ENCODE measurements at places on chromosomes 3 and 15. TPM values are rescaled to one million over a fixed set of nuclear protein-coding genes. Genes with fewer than 3 reads are reported as not detected.

MFGE8 gene
- 14.0 TPM for polyA plus RNA-seq

CPNE9 gene
- polyA plus RNA-seq, result not detected

OIP5 gene
- 5.0 TPM for polyA plus RNA-seq

DNA sequence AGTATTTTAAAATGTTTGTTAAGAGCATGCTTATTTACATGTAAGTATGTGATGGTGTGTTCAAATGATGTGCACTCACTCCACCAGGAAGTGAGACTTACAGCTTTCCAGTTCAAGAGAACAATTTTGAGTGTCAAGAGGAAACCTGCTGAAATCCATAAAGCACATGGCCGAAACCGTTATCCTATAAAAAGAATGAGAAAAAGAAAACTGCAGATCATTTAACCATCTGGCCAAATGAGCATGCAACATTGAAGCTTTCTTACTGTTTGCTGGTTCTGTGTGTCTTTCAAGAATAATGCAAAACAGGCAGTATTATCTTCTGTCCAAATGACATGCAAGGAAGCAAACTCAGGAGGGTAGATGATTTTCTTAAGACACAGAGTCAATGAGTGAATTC is 26.3 kb downstream of the GABRR3 start:
- H3K4me1 ChIP-seq, result no peaks in the 10 kb centered on the region
- no peak for DNase-seq
- no peak overlapping the region for H3K27ac ChIP-seq
- no peaks in the 10 kb centered on the region for H3K36me3 ChIP-seq
- peaks cover 3% of the 10 kb centered on the region for H3K27me3 ChIP-seq

GRCh38 chr3:50805321-50805720 is 130.6 kb downstream of the DOCK3 start:
- H3K4me3 ChIP-seq, result no peak overlapping the region
- no peaks in the 10 kb centered on the region for H3K27me3 ChIP-seq
- no peak for DNase-seq
- H3K36me3 ChIP-seq, result no peaks in the 10 kb centered on the region
- no peak overlapping the region for H3K27ac ChIP-seq
- no peaks in the 10 kb centered on the region for H3K4me1 ChIP-seq

- H3K4me3 ChIP-seq, result no peak overlapping the region
- H3K27me3 ChIP-seq, result peaks cover 4% of the 10 kb centered on the region
- no peak for DNase-seq
- no peak overlapping the region for H3K27ac ChIP-seq
Observed at GRCh38 chr3:131393868-131394267, 12.3 kb downstream of the NUDT16 start.

- H3K27ac ChIP-seq, result no peak overlapping the region
- peaks cover 43% of the 10 kb centered on the region for H3K36me3 ChIP-seq
- H3K4me3 ChIP-seq, result no peak overlapping the region
- H3K27me3 ChIP-seq, result no peaks in the 10 kb centered on the region
- DNase-seq, result no peak
Observed at GRCh38 chr15:72733941-72734738, 48.1 kb downstream of the BBS4 start.

DNA sequence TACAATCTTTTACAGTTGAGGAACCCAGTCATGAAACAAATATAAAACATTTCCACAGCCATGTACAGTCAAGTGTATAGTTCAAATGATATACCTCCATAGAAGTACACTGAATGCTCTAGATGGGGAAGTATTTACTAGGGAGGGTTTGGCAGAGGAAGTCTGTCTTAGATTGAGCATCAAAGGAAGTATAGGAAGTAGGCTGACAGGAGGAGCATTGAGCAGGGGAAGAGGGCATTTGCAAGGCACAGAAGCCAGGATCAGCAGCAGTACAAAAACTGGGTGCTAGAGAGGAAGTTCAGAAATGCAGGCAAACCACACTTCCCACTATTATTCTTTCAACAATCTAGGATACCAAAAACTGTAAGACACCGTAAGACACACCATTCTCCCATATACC is 122.6 kb downstream of the ANO10 start:
- H3K4me1 ChIP-seq, result peaks cover 18% of the 10 kb centered on the region
- H3K27me3 ChIP-seq, result no peaks in the 10 kb centered on the region
- no peaks in the 10 kb centered on the region for H3K36me3 ChIP-seq
- H3K27ac ChIP-seq, result no peak overlapping the region

GRCh38 chr3:46924921-46925584 is 47.5 kb downstream of the PTH1R start:
- no peak for DNase-seq
- peaks cover 25% of the 10 kb centered on the region for H3K4me1 ChIP-seq
- no peak overlapping the region for H3K4me3 ChIP-seq
- no peaks in the 10 kb centered on the region for H3K27me3 ChIP-seq
- no peak overlapping the region for H3K27ac ChIP-seq

GRCh38 chr3:10379961-10380360 is 59.0 kb upstream of the SEC13 start:
- no peak overlapping the region for H3K4me3 ChIP-seq
- no peak for DNase-seq
- no peaks in the 10 kb centered on the region for H3K36me3 ChIP-seq

- H3K36me3 ChIP-seq, result no peaks in the 10 kb centered on the region
- no peak overlapping the region for H3K4me3 ChIP-seq
- no peaks in the 10 kb centered on the region for H3K27me3 ChIP-seq
- no peak for DNase-seq
- no peak overlapping the region for H3K27ac ChIP-seq
Observed at GRCh38 chr3:188421836-188422540, 268.0 kb downstream of the LPP start.

GRCh38 chr3:20458994-20459716 is 273.1 kb upstream of the SGO1 start:
- H3K27ac ChIP-seq, result no peak overlapping the region
- no peak for DNase-seq
- no peaks in the 10 kb centered on the region for H3K27me3 ChIP-seq
- no peaks in the 10 kb centered on the region for H3K4me1 ChIP-seq

GRCh38 chr3:112498914-112499711 is at the start of gene BTLA:
BTLA (minus strand) TSS chr3:112499472; CDS start chr3:112499358, 114 bp downstream.
- peaks cover 2% of the 10 kb centered on the region for H3K27me3 ChIP-seq
- DNase-seq, result peak; percentile 29
- H3K4me3 ChIP-seq, result peak within 1 kb of the TSS; percentile 87
- H3K36me3 ChIP-seq, result no peaks in the 10 kb centered on the region

GRCh38 chr15:100220058-100220768 is 121.6 kb downstream of the ADAMTS17 start:
- no peaks in the 10 kb centered on the region for H3K4me1 ChIP-seq
- H3K4me3 ChIP-seq, result no peak overlapping the region

- no peaks in the 10 kb centered on the region for H3K4me1 ChIP-seq
- H3K4me3 ChIP-seq, result no peak overlapping the region
- no peak for DNase-seq
- no peaks in the 10 kb centered on the region for H3K36me3 ChIP-seq
- H3K27ac ChIP-seq, result no peak overlapping the region
Observed at GRCh38 chr3:60696428-60697125, 554.7 kb downstream of the FHIT start.

- no peaks in the 10 kb centered on the region for H3K4me1 ChIP-seq
- H3K27ac ChIP-seq, result no peak overlapping the region
- no peak for DNase-seq
- H3K27me3 ChIP-seq, result no peaks in the 10 kb centered on the region
- no peak overlapping the region for H3K4me3 ChIP-seq
- H3K36me3 ChIP-seq, result peaks cover 30% of the 10 kb centered on the region
Observed at GRCh38 chr3:149016242-149016641, 24.9 kb downstream of the GYG1 start.

- no peak overlapping the region for H3K27ac ChIP-seq
- no peak for DNase-seq
- H3K27me3 ChIP-seq, result no peaks in the 10 kb centered on the region
- H3K4me1 ChIP-seq, result no peaks in the 10 kb centered on the region
Observed at GRCh38 chr3:68287101-68287500, 632.7 kb upstream of the SUCLG2 start.

Measured in CD4-positive, CD25-positive, alpha-beta regulatory T cell (primary cell).